HFFc6 (cell line): ENCODE measurements at places on chromosomes 4 and X.

DNA sequence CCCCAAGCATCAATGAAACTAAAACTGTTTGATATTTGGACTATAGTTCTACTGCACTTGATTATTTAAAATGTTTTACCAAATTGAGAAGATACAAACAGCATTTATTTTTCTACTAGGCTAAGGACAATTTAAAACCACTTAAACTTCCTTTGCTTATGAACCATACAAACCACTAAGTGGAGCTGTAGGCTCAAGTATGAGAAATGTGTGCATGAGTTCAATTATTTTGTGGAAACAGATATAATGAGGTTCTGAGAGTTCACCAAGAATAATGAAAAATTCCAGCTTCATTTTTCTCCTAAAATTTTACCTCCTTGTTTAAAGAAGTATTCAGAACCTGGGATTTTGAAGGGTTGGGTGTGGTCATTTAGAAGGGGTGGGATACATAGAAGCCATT is 63.1 kb downstream of the SERPINA7 start:
- no peak for DNase-seq

DNA sequence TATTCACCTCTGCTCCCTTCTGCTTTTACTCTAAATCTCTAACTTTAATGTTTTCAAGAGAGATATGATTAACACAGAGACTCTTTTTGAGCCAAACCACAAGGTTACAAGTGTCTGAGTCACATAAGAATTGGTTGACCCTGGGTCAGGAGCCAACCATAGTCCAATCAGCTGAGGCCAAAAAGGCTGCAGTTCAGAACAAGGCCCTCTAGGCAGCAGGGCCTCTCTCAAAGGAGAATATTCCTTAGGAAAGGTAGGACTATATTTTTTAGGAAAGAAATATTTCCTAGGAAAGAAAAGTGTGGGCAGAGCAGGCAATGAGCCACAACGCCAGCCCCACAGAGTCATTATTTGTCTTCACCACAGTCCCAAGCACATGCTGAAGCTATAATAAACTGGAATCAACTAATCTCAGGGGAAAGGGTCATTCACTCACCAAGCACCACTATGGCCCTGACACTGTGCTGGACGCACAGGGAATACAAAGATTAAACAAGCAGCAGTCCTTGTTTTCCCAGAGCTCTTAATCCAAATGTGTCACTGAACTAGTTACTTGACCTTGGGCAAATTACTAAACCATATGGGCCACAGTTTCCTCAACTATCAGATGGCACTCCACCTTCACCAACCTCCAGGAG is 2.2 kb downstream of the ATP8A1 start:
- DNase-seq = peak; percentile 62

- no peak for DNase-seq
Measured at GRCh38 chr4:185764876-185765275, 47.1 kb downstream of the SORBS2 start.

DNA sequence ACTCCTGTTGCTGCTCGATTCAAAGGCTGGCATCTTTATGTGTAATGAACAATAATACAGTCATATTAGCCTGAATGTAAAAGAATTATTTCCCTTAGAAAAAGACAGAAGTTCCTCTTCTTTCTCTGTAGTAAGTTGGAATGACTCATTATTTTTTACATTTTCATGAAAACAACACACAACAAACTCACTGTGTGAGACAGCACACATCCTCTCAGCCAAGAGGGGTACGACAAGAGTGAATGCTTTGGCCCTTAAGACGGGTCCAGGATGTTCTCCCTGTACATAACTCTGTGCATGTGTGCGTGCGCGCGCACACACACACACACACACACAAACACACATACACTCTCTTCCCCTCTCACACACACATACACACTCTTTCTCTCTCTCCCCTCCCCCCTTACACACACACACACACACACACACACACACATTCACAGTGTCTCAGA is 72.8 kb downstream of the MANBA start:
- DNase-seq = no peak

GRCh38 chr4:18816228-18816895 is 794.8 kb upstream of the LCORL start:
- DNase-seq = no peak

DNA sequence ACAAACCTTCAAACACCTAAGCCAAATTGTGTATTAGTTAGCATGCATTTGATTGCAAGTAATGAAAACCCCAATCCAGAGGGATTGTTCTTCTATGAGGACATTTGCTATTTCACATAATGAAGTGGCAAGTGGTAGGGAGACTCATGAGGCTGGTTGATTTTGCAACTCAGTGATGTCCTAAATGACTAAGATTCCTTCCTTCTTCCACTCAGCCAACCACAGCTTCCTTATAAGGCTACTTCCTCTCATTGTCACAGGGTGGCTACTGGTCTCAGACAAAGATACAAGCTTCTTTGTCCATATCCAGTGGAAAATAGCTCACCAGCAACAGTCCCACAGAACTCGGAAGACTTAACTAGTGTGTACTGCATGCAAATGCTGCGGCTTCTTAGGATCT is 5.3 kb upstream of the OTC start:
- peak; percentile 19 for DNase-seq

DNA sequence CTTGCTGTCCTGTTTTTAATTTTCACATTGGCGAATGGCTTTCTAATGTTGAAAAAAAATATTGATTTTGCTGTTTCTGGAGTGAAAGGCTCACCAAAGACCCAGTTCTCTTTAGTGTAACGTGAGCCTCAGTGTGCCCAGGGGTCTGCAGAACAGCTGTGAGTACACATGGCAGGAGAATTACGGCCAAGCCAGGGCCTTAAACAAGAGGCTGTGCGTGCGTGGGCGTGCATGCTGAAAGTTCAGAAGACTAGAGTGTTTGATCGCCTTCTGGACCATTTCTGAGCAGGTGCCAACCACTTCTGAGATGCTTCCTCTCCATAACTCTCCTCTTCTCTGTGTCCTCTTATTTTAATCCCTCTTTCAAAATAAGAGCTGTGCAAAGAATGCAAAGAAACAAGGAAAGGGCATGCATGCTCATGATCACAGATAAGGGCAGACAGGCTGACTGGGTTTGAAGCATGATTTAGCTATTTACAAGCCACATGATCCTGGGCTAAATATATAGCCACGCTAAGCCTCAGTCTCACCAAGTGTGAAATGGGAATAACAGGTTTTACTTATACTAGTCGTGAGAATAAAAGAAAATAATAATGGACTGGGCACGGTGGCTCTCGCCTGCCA is 9.9 kb downstream of the PHEX start:
- DNase-seq = no peak
